ENCODE measurements at places on chromosomes 11 and 22.
A peak's percentile ranks its signal among the peaks of the same experiment; 100 is the strongest.

DNA sequence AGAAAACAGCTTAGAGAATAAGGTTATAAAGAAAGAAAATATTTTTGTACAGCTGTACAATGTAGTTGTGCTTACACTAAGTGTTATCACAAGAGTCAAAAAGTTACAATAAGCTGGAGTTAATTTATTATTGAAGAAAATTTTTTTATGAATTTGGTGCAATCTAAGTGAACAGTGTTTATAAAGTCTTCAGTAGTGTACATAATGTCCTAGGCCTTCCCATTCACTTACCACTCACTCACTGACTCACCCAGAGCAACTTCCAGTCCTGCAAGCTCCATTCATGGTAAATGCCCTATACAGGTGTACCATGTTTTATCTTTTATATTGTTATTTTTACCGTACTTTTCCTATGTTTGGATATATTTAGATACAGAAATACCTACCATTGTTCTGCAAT lies 34.7 kb downstream of the GDPD4 start:
- peak; percentile 43 for DNase-seq

DNA sequence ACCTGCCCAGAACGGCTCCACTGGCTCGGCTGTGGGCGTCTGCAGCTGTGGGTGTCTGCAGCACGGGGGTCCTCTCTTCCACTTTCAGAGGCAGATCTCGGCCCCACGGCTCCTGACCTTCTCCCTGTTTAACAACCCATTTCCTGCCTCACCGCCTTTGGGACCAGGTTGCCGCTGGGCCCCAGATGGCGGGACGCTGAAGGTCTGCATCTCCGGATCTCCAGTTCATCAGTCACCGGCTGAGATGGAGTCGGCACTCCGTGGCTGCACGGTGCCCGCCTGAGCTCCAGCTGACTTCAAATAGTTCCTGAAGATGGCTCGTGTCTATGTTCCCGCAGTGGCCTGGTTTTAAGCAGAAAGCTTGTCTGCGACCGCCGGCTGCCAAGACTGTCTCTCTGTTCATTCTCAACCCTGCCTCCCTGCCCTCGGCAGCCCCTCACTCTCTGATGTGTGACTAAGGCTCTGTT lies 475.9 kb downstream of the BRD1 start:
- DNase-seq, result no peak

DNA sequence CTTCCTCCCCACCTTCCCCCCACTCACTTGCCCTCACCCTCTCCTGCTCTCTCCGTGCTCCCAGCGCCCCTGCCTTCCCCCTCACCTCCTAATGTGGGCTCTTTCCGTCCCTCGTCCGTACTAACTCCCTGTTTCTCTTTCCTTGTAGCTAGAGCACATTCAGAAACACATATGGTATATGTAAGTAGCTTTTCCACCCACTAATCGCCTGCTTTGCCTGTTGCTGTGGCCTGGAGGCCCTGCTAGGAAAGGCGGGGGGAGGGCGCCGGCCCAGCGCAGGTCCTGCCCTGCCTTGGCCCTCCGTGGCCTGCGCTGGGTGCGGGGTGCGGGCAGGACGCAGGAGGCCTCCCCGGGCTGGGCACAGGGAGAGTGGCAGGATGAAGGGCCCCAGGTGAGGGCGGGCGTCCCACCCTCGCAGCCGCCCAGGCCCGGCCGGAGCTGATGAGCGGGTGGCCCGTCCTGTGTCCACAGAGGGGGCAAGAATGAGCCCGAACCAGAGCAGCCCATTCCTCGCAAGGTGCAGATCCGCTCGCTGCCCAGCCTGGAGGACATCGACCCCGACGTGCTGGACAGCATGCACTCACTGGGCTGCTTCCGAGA lies 41.7 kb downstream of the MOB2 start:
- no peak for DNase-seq

- DNase-seq, result no peak
Measured at GRCh38 chr22:47401592-47401898, 639.1 kb downstream of the TBC1D22A start.

GRCh38 chr22:39469681-39470450 lies 13.1 kb downstream of the MGAT3 start:
- no peak for DNase-seq

DNA sequence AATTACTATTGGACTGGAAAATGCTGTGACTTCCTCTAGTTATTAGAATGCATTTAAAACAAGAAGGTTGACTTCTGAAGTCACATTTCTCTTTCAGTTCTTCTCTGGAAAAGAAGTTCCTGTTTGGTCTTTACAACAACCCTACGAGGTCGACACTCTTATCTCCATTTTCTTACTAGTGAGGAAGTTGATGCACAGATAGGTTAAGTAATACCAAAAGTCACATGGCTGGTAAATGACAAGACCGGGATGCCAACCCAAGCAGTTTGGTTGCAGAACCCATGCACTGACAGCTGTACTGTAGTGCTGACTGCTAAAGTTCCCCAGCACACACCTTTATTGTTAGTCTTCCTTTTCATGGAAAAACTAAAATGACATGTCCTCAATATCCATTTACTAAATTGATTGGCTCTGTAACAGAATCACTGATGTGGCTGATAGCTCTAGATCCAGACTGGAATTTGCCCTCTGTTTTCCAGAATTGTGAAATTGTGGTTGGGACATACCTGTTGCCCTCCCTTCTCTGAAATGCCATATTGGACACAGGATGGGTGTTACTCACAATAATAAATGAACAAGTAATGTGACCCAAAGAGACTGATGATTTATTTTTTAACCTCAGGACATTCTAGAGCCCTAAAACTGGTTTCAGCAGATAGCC lies 9.4 kb upstream of the TECTA start:
- DNase-seq, result no peak

- no peak for DNase-seq
Measured at GRCh38 chr11:115161876-115162275, 342.3 kb downstream of the CADM1 start.

DNA sequence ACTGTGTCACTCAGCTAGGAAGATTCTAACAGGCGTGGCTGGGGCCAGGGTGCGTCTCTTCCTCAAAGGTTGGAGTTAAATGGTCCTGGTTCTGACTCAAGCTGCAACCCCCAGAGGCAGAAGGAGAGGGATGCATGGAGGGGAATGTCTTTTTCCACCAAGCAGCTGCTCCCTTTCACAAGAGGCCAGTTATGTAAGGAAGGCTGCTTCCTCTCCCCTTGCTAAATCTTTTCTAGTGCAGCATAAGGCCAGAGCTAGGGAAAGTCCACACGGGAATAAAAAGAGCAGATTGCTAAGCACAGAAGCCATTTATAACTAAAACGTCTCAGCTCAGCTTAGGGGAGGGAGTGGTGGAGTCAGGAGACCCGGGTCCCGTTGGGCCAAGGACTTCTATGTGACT lies 10.0 kb downstream of the PVALB start:
- DNase-seq, result no peak

GRCh38 chr11:12769834-12770345 lies 95.7 kb downstream of the TEAD1 start:
- DNase-seq, result peak; percentile 74

- no peak for DNase-seq
Measured at GRCh38 chr22:33996824-33997223, 76.5 kb upstream of the LARGE1 start.

- DNase-seq, result peak; percentile 32
Measured at GRCh38 chr11:10377183-10377582, 72.3 kb downstream of the ADM start.

- no peak for DNase-seq
Measured at GRCh38 chr22:24564376-24565058, 8.7 kb downstream of the SNRPD3 start.

DNA sequence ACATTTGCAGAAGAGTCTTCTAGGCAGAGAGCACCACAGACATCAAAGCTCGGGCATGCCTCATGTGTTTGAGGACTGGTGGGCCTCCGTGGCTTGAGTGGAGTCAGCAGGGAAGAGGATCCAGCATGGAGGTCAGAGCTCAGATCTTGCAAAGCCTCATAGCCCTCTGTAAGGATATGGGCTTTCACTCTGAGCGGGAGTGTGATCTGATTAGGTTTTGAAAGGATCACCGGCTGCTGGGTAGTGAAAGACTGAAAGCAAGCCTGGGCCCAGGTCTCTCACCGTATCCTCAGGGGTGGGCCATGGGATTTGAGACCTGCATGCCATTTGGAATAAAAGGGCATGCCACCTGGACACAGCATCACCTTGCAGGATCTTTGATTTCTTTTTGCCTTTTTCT lies 112.7 kb downstream of the TEAD1 start:
- DNase-seq, result no peak

- no peak for DNase-seq
Measured at GRCh38 chr22:44319685-44320084, 6.9 kb upstream of the SHISAL1 start.

GRCh38 chr11:67268081-67268961 lies 2.0 kb downstream of the GRK2 start:
- no peak for DNase-seq

DNA sequence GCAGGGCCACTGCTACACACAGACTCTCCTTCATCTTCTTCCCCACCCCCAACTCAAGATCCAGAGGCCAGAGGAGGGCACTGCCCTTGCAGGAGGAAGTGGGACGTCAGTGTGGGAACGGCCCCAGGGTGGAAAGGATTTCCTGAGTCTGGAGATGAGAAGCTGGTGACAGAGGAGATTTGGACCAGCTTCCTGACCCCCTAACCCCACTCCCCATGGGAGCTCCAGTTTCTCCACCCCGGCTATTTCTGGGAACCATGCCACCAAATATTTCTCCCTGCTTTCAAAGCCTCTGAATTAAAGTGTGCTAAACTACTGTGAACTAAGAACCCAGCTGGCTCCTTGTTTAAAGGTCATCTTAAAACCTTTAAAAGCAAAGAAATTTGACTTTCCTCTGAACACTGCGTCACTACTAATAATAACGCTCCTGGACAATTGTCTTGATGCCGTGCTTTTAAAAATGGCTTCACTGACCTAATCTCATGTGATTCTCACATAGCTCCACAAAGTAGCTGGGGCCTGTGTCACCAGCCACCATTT lies 46.6 kb downstream of the CWC15 start:
- peak; percentile 96 for DNase-seq

DNA sequence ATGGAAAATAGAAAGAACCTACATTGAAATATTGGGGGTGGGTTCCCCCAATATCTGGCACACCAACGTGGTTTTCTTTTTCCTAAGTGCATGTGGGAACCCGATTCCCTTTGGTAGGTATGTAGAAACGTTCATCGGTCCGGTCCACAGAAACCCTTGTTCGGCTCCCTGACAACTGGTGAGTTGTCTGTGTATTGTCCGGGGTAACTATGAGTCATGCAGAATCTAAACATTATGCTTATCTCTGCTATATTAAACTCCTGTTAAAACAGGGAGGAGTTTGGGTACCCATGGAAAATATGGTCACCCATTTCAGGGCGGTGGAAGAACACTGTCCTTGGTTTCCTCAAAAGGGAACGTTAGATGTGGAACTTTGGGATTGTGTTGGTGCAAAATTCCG lies 25.1 kb upstream of the ALDH3B2 start:
- DNase-seq, result no peak

GRCh38 chr11:75077316-75077715 lies 19.4 kb downstream of the OR2AT4 start:
- no peak for DNase-seq

DNA sequence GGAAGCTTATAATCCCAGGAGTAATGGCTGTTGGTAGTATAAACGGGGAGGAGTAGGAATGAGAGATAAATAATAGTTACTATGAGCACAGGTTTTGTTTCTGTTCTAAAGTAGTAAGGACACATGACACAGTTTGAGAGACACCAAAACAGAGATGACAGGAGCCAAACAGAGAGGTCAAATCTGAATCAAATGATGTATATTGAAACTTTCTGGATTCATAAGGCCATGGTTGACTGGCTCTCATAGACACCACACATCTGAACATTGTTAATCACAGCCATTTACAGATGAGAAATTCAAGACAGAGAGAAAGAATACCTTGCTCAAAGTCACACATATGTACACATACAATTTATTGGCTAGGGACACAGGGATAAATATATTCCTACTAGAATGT lies 63.4 kb upstream of the UCP3 start:
- no peak for DNase-seq

GRCh38 chr11:65353900-65354264 lies 669 bp upstream of the TIGD3 start:
- DNase-seq, result no peak

DNA sequence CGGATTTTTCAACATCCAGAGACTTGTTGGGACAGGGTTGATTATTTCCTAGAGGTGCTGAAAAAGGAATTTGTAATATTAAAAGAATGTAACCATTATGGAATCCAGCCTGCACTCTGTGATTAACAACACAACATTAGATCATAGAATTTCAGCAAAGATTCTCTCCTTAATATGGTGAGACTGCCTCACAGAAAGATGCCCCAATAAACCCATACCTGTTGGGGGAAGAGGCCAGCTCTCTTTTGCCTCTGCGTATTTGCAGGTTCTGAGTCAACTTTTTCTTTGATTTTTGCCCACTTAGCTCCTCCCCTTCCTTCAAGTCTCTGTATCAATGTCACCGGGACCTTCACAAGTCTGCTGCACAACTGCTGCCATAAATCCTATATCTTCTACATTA lies 12.4 kb upstream of the MTMR3 start:
- DNase-seq, result no peak

DNA sequence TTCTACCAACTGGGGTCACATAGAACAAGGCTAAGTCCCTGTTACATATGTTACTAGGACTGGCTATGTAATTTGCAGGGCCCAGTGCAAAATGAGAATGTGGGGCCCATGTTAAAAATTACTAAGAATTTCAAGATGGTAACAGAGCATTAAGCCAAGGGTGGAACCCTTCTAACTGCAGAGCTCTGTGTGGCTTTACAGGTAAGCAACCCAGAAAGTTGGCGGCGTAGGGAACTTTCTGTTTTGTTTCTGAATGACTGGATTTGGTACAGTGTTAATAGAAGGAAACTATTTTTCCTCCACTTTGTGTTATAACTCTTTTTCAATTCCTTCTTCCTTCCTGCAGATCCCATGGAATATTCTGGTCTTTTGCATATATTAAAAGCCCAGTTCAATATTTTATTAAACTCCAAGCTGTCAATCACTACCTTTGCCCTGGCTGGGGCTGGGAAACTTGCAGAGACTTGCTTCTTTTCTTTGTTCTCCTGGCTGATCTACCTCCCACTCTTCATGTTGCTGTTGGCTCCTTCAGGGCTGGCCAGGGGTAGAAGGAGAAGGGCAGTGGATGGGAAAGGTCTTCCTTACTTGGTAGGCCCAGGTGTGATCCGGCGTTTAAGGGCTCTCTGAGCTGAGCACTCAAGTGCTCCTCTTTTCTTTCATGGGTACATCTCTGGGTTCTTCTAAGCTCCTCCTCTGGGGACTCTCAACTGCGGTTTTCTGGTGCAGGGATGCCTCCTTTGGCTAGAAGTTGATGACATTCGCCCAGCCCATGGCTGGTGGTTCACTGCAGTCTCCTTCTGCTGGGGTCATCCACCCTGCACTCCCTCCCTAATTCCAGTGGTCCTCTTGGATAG lies 67.7 kb downstream of the SNX19 start:
- no peak for DNase-seq

- no peak for DNase-seq
Measured at GRCh38 chr11:20010851-20011225, 149.4 kb downstream of the DBX1 start.

GRCh38 chr11:62669420-62670161 lies 1.9 kb upstream of the UQCC3 start:
- DNase-seq, result peak; percentile 34
